ENCODE measurements at places on chromosomes 7 and 10. TPM values are rescaled to one million over a fixed set of nuclear protein-coding genes. Genes with fewer than 3 reads are reported as not detected.

Gene GPR15LG
- not detected for total RNA-seq

Gene EN2
- total RNA-seq: not detected

Gene STAMBPL1
- total RNA-seq: 28.2 TPM

Gene C10orf53
- total RNA-seq: not detected

Gene TSPAN12
- total RNA-seq: not detected

Gene LIPK
- total RNA-seq: not detected

Gene NUPR2
- not detected for total RNA-seq

Gene BMPER
- total RNA-seq: not detected

Gene KLF14
- total RNA-seq: not detected

GRCh38 chr10:26628395-26628794 is 69.1 kb upstream of the PDSS1 start:
- peaks cover 2% of the 10 kb centered on the region for H3K4me1 ChIP-seq
- H3K36me3 ChIP-seq: no peaks in the 10 kb centered on the region
- H3K27me3 ChIP-seq: peaks cover 28% of the 10 kb centered on the region
- H3K4me3 ChIP-seq: no peak overlapping the region
- no peak for DNase-seq

DNA sequence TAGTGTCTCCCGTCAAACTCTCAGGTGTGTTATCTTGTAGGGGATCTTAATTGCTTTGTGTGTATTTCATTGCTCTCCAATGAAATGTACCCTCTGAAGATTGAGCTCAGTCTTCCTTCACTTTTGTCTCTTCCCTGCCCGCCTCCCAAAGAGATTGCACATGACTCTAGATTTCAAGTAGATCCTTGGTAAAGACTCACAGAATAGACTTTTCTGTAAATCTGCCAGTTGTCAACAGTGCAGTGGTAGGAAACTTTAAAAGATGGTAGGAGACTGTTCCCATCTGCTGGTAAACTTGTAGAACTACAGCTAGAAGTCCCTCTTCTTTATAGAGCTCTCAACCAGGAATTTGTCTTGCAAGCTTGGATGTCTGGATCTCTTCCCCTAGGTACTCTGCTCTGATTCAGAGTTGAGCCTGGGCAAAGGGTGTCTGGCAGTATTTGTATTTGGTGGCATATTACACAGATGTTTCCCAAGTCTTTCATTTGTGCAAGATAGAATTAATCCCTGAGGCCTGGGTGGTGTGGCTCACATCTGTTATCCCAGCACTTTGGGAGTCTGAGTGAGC is 9.6 kb downstream of the CCL26 start:
- no peaks in the 10 kb centered on the region for H3K27me3 ChIP-seq
- no peak overlapping the region for H3K4me3 ChIP-seq
- DNase-seq: no peak

- no peak for DNase-seq
- peaks cover 6% of the 10 kb centered on the region for H3K27me3 ChIP-seq
- no peaks in the 10 kb centered on the region for H3K4me1 ChIP-seq
- H3K27ac ChIP-seq: no peak overlapping the region
- H3K4me3 ChIP-seq: no peak overlapping the region
- no peaks in the 10 kb centered on the region for H3K36me3 ChIP-seq
These were observed 50.8 kb upstream of the CREB5 start for GRCh38 chr7:28361551-28361950.

GRCh38 chr7:48760528-48761265 is 163.7 kb upstream of the CDC14C start:
- H3K36me3 ChIP-seq: no peaks in the 10 kb centered on the region
- no peak for DNase-seq
- H3K27ac ChIP-seq: no peak overlapping the region
- H3K4me1 ChIP-seq: no peaks in the 10 kb centered on the region
- no peak overlapping the region for H3K4me3 ChIP-seq
- H3K27me3 ChIP-seq: no peaks in the 10 kb centered on the region

- H3K27ac ChIP-seq: no peak overlapping the region
- no peak for DNase-seq
- no peaks in the 10 kb centered on the region for H3K36me3 ChIP-seq
- no peak overlapping the region for H3K4me3 ChIP-seq
These were observed 639.8 kb upstream of the FZD8 start for GRCh38 chr10:36281831-36282331.

- H3K27ac ChIP-seq: no peak overlapping the region
- peaks cover 2% of the 10 kb centered on the region for H3K27me3 ChIP-seq
These were observed 729 bp upstream of the TAF3 start for GRCh38 chr10:7817576-7817975.

- DNase-seq: no peak
- peaks cover 24% of the 10 kb centered on the region for H3K4me1 ChIP-seq
- H3K27me3 ChIP-seq: no peaks in the 10 kb centered on the region
- H3K4me3 ChIP-seq: no peak overlapping the region
- no peak overlapping the region for H3K27ac ChIP-seq
- H3K36me3 ChIP-seq: no peaks in the 10 kb centered on the region
These were observed 44.8 kb downstream of the MALSU1 start for GRCh38 chr7:23343806-23344475.

Measured in activated CD4-positive, alpha-beta memory T cell treated with anti-CD3 and anti-CD28 coated beads for 36 hours (primary cell).